Glutamatergic neuron (in vitro differentiated cells): ENCODE measurements at places on chromosomes 3 and 15. TPM values are rescaled to one million over a fixed set of nuclear protein-coding genes. Genes with fewer than 3 reads are reported as not detected.

DNA sequence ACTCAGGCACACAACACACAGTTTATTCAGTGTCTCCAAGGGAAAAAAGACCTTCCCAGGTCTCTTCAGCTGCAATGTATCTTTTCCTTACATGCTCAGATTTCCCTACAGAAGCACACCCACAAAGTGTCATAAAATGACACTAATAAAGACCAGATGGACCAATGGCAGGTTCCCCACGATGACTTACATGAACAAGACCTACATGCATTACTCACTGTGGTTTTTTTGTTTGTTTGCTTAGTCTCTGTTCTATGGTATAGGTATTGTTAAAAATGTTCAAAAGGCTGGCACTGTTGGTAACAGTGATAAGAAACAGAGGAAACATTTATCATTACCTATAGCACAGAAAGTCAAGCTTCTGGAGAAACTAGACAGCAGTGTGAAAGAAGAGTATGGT, 318.2 kb upstream of the TMCO5A start:
- DNase-seq, result no peak
- H3K27ac ChIP-seq, result no peak overlapping the region
- no peaks in the 10 kb centered on the region for H3K36me3 ChIP-seq
- peaks cover 2% of the 10 kb centered on the region for H3K27me3 ChIP-seq

GRCh38 chr15:91055548-91056331, 33.3 kb upstream of the VPS33B start:
- H3K4me3 ChIP-seq, result peak overlapping the region; percentile 18
- peak; percentile 75 for DNase-seq
- H3K27me3 ChIP-seq, result no peaks in the 10 kb centered on the region
- H3K4me1 ChIP-seq, result no peaks in the 10 kb centered on the region

- H3K4me1 ChIP-seq, result peaks cover 46% of the 10 kb centered on the region
- H3K27ac ChIP-seq, result no peak overlapping the region
- peaks cover 29% of the 10 kb centered on the region for H3K27me3 ChIP-seq
- peaks cover 7% of the 10 kb centered on the region for H3K36me3 ChIP-seq
- no peak overlapping the region for H3K4me3 ChIP-seq
These were observed 50.4 kb downstream of the KLF13 start for GRCh38 chr15:31377030-31377429.

GRCh38 chr15:88300089-88300488, 43.5 kb upstream of the NTRK3 start:
- peaks cover 2% of the 10 kb centered on the region for H3K27me3 ChIP-seq
- peaks cover 20% of the 10 kb centered on the region for H3K4me1 ChIP-seq
- H3K36me3 ChIP-seq, result no peaks in the 10 kb centered on the region

DNA sequence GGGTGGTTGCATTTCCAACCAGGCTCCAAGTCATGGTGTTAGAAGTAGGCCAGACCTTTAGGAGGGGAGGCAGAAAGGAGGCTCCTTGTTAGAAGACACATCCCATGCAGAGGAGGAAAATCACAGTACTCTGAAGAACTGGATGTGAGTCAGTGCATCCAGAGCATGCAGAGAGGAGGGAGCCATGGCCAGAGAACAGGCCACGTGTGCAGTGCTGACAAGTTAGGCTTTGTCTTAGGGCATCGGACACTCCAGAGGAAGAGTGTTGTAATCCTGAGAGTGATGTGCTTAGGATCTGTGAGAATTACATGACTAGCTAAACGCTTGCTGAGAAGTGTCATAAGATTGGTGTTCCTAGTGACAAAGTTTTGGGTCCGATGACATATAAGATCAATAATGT, 456.5 kb upstream of the THRB start:
- no peaks in the 10 kb centered on the region for H3K36me3 ChIP-seq
- no peaks in the 10 kb centered on the region for H3K27me3 ChIP-seq
- no peak for DNase-seq

- H3K27ac ChIP-seq, result no peak overlapping the region
- peaks cover 23% of the 10 kb centered on the region for H3K36me3 ChIP-seq
- no peak for DNase-seq
- H3K4me1 ChIP-seq, result no peaks in the 10 kb centered on the region
- no peaks in the 10 kb centered on the region for H3K27me3 ChIP-seq
These were observed 135.1 kb downstream of the LRRC28 start for GRCh38 chr15:99386391-99386790.

DNA sequence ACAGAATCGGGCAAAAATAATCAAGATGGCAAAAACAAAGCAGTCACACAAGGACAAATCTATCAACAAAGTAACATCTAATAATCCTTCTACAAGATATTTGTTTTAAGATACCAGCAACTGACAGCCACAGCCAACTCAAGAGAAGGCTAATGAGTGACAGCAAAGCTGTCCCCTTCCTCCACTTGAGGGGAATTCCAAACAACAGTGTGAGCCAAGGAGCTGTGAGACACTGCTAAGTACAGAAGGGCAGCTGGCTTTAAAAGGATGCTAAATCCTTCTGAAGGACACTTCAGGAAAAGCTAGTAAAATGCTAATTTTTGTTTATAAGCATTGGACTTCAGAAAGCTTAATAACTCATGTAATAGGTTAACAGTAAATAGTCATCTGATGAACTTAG, 120.3 kb upstream of the GOLGA8J start:
- H3K4me3 ChIP-seq, result no peak overlapping the region
- DNase-seq, result no peak
- H3K36me3 ChIP-seq, result no peaks in the 10 kb centered on the region
- H3K27me3 ChIP-seq, result peaks cover 3% of the 10 kb centered on the region
- no peak overlapping the region for H3K27ac ChIP-seq

- no peak for DNase-seq
- peaks cover 8% of the 10 kb centered on the region for H3K4me1 ChIP-seq
- peak overlapping the region; percentile 36 for H3K27ac ChIP-seq
- H3K4me3 ChIP-seq, result no peak overlapping the region
- no peaks in the 10 kb centered on the region for H3K27me3 ChIP-seq
These were observed 129.2 kb upstream of the DPH6 start for GRCh38 chr15:35674873-35675781.

DNA sequence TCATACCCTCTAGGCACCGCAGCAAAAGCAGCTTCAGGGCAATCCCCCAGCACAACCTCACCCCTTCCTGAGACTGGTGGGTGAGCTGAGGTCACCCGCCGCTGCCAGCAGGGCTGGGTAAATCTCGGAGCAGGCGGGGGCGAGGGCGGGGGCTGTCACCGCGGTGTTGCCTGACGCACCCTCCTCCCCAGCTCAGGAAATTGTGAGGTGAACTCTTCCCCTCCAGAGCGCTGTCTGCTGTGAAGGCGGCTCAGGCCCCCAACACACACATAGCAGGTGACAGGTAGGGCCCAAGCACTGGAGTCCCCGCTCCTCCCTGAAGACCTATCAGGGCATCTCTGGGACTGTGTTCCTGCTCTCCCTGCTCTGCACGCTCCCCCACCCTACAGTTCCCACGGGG, 30.2 kb upstream of the FURIN start:
- H3K27me3 ChIP-seq, result peaks cover 2% of the 10 kb centered on the region
- H3K27ac ChIP-seq, result no peak overlapping the region
- DNase-seq, result no peak
- no peaks in the 10 kb centered on the region for H3K4me1 ChIP-seq
- H3K4me3 ChIP-seq, result no peak overlapping the region
- no peaks in the 10 kb centered on the region for H3K36me3 ChIP-seq

DNA sequence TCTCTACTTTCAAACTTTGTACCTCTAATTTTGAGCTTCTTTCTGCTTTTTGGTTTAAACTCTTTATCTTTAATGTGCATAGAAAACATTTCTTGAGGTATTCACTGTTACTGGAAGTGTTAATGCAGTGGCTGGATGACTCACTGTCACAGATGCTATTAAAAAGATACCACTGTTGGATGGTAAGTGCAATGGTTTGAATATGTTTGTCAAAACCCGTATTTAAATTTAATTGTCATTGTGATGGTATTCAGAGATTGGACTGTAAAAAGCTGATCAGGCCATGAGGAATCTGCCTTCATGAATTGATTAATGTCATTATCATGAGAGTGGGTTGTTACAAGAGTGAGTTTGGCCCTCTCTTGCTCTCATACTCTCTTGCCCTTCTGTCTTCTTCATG, 70.6 kb downstream of the AP4E1 start:
- no peak overlapping the region for H3K4me3 ChIP-seq
- no peaks in the 10 kb centered on the region for H3K27me3 ChIP-seq
- no peak overlapping the region for H3K27ac ChIP-seq
- H3K36me3 ChIP-seq, result peaks cover 14% of the 10 kb centered on the region
- DNase-seq, result no peak

DNA sequence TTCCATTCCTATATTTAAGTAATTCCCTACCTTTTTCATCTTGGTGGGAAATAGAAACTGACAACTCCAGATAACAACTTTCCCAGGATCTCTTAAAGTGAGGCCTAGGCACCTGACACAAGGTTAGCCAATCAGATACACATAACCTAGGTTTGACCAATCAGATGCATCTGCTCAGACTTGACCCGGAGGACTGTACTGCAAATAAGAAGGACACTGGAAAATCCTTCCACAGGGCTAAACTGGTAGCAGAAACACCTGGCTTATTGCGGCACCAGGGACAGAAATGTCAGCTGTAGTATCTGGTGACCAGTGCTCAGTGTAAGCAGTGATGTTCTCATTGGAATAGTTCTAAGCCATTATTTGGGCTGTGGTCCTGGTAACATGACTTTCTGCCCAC, 204.5 kb upstream of the SLCO3A1 start:
- H3K27me3 ChIP-seq, result no peaks in the 10 kb centered on the region
- H3K4me3 ChIP-seq, result no peak overlapping the region
- no peak overlapping the region for H3K27ac ChIP-seq
- no peaks in the 10 kb centered on the region for H3K4me1 ChIP-seq
- no peaks in the 10 kb centered on the region for H3K36me3 ChIP-seq

- H3K36me3 ChIP-seq, result no peaks in the 10 kb centered on the region
- no peak for DNase-seq
- H3K4me1 ChIP-seq, result peaks cover 4% of the 10 kb centered on the region
- peak overlapping the region; percentile 31 for H3K27ac ChIP-seq
- peaks cover 4% of the 10 kb centered on the region for H3K27me3 ChIP-seq
These were observed 29.5 kb downstream of the POPDC2 start for GRCh38 chr3:119630880-119631329.

DNA sequence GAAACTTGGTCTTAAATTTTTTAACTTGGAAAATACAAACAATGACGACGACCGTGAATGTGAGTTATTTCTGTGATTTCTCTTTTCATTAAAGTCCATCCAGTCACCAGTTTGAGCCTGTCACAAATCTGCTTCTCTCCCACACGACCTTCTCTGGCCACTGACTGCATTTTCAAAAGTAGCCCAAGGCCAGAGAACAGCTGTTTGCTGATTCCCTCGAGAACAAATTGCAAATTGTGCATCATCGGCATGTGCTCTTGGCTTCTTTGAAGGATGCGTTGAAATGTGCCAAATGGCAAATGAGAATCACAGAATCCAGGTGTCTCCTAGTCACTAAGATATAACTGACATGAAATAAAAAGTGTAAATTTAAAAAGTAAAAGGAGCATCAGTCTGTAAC, 106.4 kb downstream of the AQP9 start:
- DNase-seq, result no peak
- peaks cover 19% of the 10 kb centered on the region for H3K4me1 ChIP-seq
- H3K27ac ChIP-seq, result peak overlapping the region; percentile 36
- no peak overlapping the region for H3K4me3 ChIP-seq

GRCh38 chr3:178329936-178330335, 206.3 kb upstream of the KCNMB2 start:
- no peaks in the 10 kb centered on the region for H3K36me3 ChIP-seq
- no peaks in the 10 kb centered on the region for H3K4me1 ChIP-seq
- no peak for DNase-seq
- no peak overlapping the region for H3K4me3 ChIP-seq

- no peak for DNase-seq
- H3K27ac ChIP-seq, result no peak overlapping the region
- H3K4me1 ChIP-seq, result peaks cover 4% of the 10 kb centered on the region
- H3K27me3 ChIP-seq, result peaks cover 3% of the 10 kb centered on the region
- H3K4me3 ChIP-seq, result no peak overlapping the region
- H3K36me3 ChIP-seq, result no peaks in the 10 kb centered on the region
These were observed 34.5 kb downstream of the UMPS start for GRCh38 chr3:124764746-124765145.

- H3K4me1 ChIP-seq, result no peaks in the 10 kb centered on the region
- H3K27ac ChIP-seq, result no peak overlapping the region
- no peaks in the 10 kb centered on the region for H3K27me3 ChIP-seq
- peaks cover 3% of the 10 kb centered on the region for H3K36me3 ChIP-seq
- DNase-seq, result no peak
- no peak overlapping the region for H3K4me3 ChIP-seq
These were observed 1.8 kb upstream of the ROPN1B start for GRCh38 chr3:125967156-125967555.

- DNase-seq, result no peak
- H3K4me3 ChIP-seq, result no peak overlapping the region
- H3K36me3 ChIP-seq, result peaks cover 15% of the 10 kb centered on the region
- no peaks in the 10 kb centered on the region for H3K4me1 ChIP-seq
These were observed 14.7 kb downstream of the PCYT1A start for GRCh38 chr3:196272826-196273225.

DNA sequence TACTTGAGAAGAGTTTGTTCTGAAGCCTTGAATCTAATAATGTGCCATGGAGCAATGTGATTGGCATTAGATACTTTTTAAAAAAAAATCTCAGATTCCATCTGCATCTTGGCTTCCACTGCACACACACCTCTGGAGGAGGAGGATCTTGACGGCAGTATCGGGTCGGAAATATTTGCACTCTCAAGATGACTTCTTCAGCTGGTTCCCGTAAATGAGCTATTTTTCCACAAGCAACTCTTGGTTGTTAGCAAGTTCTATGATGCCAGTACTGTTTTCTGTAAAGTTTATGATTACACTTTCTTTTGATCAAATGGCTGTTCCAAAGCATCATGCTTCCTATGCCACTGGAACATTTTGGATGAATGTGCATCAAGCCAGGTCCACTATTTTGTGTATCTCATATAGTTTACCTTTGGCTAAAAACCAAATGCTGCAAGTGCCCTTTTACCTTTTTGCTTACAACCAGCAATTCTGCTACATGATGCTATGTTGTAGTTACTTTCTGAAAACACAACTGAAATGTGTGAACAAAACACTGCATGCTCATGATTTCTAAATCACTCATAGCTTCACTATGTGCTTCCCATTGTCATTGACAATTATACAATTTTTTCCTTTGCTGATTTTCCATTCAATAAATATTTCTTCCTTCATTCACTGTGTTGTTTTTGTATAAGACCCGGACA, 43.8 kb downstream of the CCR3 start:
- DNase-seq, result no peak
- no peaks in the 10 kb centered on the region for H3K4me1 ChIP-seq
- no peak overlapping the region for H3K4me3 ChIP-seq
- no peaks in the 10 kb centered on the region for H3K27me3 ChIP-seq
- H3K27ac ChIP-seq, result no peak overlapping the region

- no peak overlapping the region for H3K27ac ChIP-seq
- no peak for DNase-seq
- no peaks in the 10 kb centered on the region for H3K36me3 ChIP-seq
- H3K27me3 ChIP-seq, result no peaks in the 10 kb centered on the region
These were observed 66.3 kb upstream of the AKAP13 start for GRCh38 chr15:85314146-85314545.

CSTA gene
- total RNA-seq, result not detected

ZNF80 gene
- total RNA-seq, result not detected

SLC6A20 gene
- total RNA-seq, result not detected

SLC28A2 gene
- total RNA-seq, result not detected

ARHGEF26 gene
- 4.4 TPM for total RNA-seq
